ENCODE measurements at places on chromosomes 6 and 20.

DNA sequence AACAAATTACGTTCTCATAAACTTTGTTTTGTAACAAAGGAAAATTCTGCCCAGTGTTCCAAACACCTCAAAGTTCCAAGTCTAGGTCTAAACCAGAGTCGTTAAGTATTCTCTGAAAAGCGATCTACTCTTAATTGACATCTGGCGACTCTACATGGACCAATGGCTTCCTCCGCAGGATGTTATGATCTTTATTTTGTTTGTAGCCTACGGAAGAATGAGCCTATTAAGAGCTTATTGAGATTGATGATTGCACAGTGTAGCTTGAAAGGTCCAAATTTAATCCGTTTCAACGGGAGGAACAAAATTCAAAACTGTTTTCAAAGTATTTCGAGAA lies 61.1 kb downstream of the FAM217A start:
- peak; percentile 66 for DNase-seq

- DNase-seq, result no peak
These were observed 302.6 kb upstream of the ARID1B start for GRCh38 chr6:156474507-156475120.

GRCh38 chr6:77292564-77293546 lies 170.4 kb downstream of the HTR1B start:
- DNase-seq, result no peak

DNA sequence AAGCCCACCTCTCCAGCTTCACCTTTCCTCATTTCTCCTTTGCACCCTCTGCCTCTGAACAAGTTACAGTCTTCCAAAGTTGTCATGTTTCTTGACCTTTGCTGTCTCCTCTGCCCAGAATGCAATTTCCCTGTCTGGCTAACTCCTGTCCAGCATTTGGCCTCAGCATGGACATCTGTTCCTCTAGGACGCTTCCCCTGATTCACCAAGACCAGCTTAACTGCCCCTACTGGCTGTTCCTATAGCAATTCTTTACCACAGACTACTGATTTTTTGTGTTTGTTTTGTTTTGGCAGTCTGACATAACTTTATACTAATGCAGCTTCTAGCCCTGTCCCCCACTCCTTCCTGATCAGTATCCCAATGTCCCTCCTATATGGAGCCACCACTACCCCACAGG lies 13.4 kb downstream of the GNL1 start:
- no peak for DNase-seq

GRCh38 chr6:41730531-41731436 lies 4.6 kb downstream of the TFEB start:
- DNase-seq, result peak; percentile 32

DNA sequence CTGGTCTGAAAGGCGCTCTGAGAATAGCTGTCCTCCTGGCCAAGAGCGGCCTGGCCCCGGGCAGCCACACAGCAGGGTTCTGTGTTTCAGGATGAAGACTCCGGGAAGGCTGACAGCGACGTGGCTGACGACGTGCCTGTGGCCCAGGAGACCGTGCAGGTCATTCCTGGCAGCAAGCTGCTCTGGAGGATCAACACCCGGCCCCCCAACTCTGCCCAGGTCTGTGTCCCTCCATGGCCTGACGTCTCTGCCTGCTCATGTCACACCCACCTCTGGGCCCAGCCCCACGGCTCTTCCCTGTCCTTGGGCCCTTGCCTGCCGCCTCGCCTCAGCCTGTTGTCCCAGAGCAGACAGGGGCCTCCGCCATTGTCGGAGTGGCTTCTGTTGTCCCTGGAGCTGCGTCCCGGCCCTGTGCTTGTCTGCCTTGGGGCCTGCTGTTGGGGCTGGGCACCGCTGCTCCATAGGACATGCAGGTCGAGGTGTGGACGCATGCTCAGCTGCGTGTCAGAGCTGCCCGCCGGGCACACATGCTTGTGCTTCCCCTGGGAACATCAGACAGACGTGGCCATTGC lies 16.2 kb upstream of the ADRM1 start:
- no peak for DNase-seq

DNA sequence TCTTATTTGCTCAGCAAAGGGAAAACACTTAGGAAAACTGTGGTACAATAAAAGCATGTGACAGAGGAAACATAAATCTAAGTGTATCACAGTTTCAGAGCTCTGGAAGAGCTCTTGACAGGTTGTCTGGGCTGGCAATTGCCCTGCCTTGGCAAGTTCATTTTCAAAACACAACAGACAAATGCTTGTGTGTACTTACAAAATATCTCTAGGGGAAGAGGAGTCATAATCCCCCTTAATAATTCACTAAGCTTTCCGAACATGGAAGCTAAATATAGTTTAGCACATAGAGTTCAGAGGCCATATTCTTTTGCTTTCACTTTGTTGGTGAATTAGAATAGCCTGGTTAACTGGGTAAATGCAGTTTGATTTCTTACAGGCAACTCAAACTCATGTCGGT lies 211.6 kb upstream of the THEMIS start:
- DNase-seq, result no peak

- DNase-seq, result peak; percentile 47
These were observed 135.3 kb upstream of the DEFB112 start for GRCh38 chr6:50185006-50185405.

GRCh38 chr20:49948809-49949507 lies 12.8 kb downstream of the RNF114 start:
- no peak for DNase-seq

GRCh38 chr6:14787250-14787649 lies 458.6 kb upstream of the JARID2 start:
- no peak for DNase-seq

DNA sequence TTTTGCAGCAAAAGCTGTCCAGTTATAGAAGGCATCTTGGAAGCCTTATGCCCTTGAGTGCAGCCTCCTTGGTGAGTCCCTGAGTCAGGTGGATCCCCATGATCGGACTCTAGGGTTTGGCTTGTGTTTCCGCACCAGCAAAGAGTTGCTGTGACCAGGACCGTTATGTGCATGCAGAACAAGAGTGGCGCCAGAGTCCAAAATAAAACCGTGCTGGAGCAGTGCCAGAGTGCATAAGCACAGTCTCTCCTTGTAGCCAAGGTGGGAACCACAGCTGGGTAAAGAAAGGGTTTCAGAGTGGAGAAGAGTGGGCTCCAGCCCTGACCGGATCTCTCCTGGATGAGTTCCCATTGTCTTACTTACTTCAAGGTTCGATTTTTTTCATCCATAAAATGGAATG lies 58.6 kb downstream of the FOXA2 start:
- DNase-seq, result no peak

- no peak for DNase-seq
These were observed 124.8 kb downstream of the CD164 start for GRCh38 chr6:109257494-109257893.

- no peak for DNase-seq
These were observed 21.7 kb upstream of the RANBP9 start for GRCh38 chr6:13733178-13733887.

DNA sequence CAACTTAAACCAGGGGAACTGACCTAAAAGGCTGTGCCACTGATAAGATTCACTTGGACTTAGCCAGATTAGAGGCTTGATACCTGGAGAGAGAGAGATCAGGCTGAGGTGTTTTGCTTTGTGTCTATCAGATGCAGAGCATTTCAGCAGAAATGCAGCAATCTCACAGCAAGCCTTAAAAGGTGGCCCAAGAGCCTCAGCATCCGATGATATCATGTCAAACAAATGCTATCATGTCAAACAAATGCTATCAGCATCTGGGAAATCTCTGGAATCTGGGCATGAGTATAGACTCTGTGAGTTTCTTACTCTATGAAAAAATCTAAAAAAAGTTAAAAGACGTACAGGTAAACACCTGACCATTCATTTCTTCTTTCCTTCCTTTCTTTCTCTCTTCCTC lies 718.9 kb downstream of the EYS start:
- no peak for DNase-seq

- no peak for DNase-seq
These were observed 21.8 kb downstream of the CASS4 start for GRCh38 chr20:56433880-56434255.

DNA sequence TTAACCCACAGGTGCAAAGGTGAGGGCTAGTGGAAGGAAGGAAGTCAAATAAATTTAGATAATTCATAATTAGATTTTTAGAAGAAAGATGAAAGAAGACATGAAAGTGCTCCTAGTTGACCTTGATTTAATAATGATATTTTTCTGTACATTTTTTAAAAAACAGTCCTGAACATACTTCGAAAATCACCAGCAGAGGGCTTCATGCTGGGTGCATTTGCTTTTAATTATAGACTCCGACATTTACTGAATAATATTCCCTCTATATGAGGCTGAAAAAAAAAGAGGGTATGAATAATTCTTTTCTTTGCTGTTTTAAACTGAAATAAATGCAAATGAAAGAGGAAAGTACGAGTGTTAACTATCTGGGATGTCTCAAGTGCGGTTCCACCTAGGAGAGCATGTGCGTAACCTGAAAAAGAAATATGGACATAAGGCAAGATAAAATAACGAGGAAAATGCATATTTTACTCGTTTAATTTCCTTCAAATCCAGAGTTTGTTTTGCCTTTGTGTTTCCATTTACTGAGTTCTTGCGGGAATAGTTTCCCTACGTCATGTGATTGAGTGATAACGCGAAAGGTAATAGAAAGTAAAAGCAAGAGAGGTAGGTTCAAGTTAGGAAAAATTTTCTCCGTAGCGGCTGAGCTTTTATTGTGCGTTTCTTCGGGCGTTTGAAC lies 3.1 kb upstream of the TFAP2B start:
- DNase-seq, result no peak

- no peak for DNase-seq
These were observed 15.4 kb upstream of the FOXQ1 start for GRCh38 chr6:1296542-1296941.

GRCh38 chr6:151757506-151757955 lies 50.0 kb upstream of the ESR1 start:
- DNase-seq, result no peak

DNA sequence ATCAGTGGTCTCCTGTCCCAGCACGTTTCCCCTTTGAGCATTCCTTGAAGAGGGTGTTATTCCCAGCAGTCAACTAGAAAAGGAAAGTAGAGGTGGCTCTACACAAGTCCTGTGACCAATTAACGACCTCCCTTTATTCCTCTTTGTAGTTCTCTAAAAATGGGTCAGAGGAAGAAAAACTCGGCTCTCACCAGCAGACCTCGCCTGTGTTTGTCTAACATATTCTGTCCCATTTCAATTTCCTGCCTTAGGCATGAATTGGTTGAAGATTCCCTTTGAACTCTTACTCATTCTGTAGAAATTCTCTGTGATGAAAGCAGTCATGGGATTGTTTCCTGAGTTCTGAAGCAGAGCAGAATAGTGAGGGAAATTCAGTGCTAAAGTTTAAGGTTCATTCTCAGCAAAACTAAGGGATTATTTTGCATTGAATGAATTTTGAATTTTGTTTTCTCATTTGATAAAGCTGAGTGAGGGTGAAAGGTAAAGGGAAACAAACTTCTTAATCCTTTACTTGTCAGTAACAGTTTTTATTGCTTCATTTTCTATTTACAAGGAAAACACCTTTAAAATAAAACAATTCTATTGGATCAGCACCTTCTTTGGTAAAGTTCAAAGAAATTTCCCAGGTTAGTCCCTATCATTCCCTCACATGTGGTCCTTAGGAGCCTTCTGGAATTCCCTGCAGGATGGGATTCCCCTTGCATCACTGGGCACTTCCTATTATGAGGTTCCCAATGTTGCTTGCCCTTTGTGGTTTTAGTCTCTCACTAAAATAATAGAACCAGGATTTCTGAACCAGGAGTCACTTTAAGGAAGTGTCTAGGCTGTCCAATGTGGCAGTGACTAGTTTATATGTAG lies 105.8 kb downstream of the SLX4IP start:
- peak; percentile 28 for DNase-seq
